ENCODE measurements at places on chromosomes 11 and 22.

- no peak for DNase-seq
Measured at GRCh38 chr11:62428871-62429560, 10.2 kb downstream of the SCGB1A1 start.

DNA sequence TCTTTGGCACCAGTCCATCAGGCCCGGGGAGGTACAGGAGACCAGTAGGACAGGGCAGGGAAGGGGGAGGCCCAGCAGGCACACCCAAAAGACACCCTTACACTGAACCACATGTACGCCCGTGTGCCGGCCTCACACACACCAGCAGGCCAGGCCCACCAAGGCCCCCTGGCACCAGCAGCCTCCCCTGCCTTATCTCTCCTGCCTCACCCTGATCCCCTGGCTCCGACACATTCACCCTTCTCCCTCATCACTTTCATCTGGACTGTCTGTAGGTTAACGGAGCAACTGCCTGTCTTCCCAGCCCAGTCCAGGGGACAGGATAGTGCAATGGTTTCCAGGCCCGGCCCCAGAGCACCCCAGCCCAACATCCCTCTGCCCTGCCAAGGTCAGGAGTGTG lies 4.9 kb downstream of the CDKN1C start:
- DNase-seq: no peak

DNA sequence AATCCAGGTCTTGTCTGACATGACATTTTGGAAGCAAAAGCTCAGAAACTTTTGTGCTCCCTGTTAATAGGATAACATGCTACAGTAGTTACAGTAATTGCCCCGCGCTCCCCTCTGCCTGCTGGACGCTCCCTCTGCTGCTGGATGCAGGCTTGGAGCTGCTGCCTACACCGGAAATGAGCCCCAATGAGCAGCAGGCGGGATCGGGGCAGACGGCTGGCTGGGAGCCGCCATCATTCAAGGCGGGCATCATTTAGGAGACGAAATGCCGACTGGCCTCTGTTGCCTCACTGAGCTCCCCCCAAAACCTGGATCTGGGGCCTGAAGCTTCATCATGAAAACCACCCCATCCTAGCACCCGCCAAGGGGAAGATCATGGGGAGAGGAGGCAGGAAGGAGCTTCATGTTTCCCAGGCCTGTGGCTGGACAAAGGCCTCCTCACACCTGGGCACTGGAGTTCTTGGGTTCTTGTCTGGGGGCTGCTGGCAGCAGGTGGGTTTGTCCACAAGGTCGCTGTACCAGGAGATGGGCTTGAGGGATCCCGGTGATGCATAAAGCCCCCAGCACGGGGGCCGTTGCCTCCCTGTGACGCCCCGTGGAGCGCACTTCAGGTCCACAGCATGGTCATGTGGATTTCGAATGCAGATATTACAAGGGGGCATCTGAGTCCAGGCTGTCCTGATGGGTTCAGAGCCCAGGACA lies 664.3 kb downstream of the BRD1 start:
- no peak for DNase-seq

- DNase-seq: peak; percentile 47
Measured at GRCh38 chr22:46737105-46737975, 712 bp downstream of the CERK start.

GRCh38 chr11:64564947-64565889 lies 25.8 kb upstream of the SLC22A12 start:
- DNase-seq: no peak

DNA sequence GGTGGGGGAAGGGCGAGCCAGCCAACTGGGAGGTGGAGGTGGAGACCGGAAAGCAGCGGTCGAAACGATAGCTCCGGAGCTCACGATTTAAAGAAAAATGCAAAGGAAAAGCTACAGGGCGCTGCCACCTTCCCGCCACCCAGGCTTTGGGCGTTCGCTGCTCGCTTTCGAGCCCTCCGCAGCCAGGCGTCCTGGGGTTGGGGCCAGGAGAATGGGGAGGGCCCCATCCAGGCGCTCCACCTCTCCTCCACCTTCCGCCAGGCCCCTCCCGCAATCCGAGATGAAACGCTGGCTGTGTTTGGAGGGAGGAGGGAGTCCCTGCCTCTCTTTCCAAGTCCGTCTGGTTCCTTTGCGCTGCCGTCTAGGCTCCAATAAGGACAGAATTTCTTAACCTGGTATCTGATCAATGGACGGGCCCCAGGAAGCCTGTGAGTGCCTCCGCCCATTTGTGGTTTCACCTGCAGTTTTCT lies 483 bp upstream of the ABTB2 start:
- peak; percentile 81 for DNase-seq

DNA sequence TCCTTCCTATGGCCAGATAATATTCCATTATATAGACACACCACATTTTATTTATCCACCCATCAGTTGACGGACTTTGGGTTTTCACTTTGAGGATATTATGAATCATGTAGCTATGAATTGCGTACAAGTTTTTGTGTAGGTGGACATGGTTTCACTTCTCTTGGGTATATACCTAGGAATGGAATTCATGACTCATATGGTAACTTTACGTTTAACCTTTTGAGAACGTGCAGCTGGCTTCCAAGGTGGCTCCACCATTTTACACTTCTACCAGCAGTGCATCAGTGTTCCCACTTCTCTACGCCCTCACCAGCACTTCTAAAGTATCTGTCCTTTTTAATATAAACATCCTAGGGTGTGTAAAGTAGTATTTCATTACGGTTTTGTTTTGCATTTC lies 112.0 kb downstream of the PLEKHA7 start:
- DNase-seq: peak; percentile 15

- peak; percentile 98 for DNase-seq
Measured at GRCh38 chr11:14422052-14422813, 63.2 kb upstream of the RRAS2 start.

DNA sequence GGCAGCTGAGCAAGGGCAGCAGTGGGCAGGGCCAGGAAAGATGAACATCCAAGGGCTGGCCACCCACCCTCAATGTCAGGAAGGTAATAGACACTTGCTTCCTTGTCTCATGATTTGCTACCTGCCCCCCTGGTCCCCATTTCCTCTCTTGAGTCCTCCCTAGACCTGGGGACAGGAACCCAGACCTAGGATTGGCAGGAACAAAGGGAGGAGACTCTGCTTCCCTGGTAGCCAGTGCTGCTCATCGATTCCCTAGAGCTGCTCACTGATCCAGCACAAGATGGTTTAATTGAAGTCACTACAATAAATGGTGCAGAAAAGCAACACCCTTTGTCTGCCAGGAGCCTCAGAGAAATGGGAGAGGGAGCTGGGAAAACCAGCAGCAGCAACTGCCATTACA lies 67.8 kb upstream of the CHST1 start:
- no peak for DNase-seq

GRCh38 chr22:30718491-30718890 lies 23.8 kb downstream of the OSBP2 start:
- DNase-seq: no peak

DNA sequence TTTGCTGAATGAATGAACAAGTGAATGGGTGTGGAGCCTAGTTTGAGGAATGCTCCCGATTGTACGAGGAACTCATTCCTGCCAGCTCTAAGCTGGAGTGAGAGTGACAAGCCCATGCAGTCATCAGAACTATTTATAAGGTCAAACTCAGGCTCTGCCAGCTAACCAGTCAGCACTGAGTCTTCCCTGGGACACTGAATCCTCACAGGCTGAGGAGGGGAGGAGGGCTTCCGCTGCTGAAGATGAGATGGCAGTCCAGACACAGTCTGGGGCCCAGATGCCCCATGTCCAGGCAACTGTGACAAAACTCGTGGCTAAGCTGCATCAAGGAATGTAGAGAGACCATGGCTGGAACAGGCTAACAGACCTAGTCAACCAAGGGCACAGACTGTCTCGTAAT lies 4.0 kb downstream of the LRP4 start:
- peak; percentile 27 for DNase-seq

DNA sequence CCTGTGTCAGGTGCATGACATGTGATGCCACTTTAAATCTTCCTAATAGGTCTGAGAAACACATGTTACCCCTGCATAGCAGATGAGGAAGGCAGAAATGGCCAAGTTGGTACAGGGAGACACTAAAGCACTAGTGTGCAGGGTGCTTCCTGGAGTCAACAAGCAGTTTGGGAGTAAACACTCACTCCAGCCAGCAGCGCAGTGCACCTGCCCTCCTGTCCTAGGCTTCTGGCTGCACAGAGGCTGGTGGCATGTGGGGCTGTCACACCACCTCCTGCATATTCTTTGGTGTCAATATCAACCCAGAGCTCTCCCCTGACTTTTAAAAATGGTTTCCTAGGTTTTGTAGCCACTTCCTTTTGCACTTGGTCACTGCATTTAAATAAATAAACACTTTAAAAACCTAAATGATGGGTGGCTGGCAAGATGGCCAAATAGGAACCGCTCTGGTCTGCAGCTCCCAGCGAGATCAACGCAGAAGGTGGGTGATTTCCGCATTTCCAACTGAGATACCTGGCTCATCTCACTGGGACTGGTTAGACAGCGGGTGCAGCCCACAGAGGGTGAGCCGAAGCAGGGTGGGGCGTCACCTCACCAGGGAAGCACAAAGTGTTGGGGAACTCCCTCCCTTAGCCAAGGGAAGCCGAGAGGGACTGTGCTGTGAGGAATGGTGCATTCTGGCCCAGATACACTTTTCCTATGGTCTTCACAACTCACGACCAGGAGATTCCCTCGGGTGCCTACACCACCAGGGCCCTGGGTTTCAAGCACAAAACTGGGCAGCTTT lies 33.5 kb downstream of the GAB4 start:
- no peak for DNase-seq

DNA sequence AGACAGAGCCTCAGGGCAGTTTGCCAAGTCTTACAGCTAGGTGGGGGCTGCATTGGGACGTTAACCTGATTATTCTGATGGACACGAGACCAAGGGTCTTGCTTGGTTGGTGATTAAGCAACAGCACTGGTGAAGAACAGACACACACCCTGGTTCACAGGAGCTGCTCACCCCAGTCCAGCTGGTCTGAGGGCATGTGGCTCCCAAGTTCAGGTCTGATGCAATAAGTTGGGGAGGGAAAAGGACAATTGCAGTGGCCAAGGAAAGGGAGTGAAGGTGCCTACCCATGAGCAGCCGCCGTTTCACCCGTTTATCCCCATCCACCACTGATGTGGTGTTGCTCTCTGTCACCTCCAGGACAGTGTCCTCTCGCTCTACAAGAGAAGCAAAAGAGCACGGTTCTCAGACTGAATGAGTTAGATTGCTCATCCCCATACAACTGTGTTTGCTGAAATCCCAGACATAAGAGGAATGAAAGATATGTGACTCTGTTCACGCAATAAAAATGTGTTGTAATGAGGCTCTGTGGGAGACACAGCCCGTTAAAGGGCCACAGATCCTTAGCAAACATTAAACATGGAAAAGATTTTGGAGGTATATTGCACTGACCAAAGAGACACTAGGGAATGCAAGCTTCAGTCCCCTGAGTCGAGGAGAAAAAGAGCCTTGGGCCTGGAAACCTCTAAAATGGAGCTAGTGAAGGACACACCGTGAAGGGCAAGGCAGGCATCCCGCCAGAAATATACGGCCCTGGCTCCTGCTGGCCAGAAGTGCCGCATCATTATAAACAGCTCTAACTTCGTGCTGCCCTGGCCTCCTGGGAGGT lies 25.6 kb downstream of the SCUBE2 start:
- no peak for DNase-seq

DNA sequence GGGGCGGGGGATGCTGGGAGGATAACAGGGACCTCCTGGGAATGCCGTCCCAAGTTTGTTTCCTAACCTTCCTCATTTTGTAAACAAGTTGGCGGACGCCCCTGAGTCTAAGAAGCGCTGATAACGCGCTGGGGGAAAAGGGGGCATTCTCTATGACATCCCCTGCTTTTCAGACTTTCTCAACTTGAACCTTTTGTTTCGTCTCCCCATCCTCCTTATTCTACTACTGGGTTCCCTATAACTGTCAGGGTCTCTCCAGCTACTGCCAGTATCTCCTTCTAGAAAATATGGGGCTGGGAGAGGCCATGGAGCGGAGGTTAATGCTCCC lies 654 bp downstream of the TMEM86A start:
- no peak for DNase-seq

- no peak for DNase-seq
Measured at GRCh38 chr22:40694411-40694810, 15.1 kb downstream of the MCHR1 start.

- DNase-seq: no peak
Measured at GRCh38 chr11:13635804-13636203, 32.7 kb upstream of the FAR1 start.

DNA sequence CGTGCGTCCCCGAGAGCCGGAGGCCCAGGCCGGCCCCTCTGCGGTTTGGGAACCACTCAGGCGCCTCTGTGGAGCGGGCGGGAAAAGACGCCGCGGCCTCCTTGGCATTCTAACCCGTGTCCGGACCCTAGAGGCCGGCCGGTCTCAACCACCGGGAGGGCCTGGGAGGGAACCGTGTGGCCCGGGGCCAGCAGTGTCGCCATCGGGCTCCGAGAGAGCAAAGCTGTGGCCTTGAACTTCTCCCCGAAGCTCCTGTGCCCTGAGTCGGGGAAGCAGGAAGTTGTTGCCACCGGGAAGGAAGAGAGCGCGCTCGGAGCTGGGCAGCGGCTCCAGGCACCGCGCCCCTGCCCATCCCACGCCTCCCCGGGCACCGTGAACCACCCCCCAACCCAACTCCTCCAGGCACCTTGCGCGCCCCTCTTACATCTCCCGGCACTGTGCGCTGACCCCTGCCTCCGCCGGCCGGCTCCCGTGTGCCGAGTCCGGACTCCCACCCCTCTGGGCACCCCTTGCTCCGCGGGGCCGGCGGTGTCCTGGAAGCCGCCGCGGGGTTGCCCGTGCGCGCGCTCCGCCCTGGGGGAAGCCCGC lies 80.0 kb upstream of the PPARA start:
- DNase-seq: no peak

GRCh38 chr11:133835593-133836548 lies 9.4 kb downstream of the SPATA19 start:
- DNase-seq: no peak

DNA sequence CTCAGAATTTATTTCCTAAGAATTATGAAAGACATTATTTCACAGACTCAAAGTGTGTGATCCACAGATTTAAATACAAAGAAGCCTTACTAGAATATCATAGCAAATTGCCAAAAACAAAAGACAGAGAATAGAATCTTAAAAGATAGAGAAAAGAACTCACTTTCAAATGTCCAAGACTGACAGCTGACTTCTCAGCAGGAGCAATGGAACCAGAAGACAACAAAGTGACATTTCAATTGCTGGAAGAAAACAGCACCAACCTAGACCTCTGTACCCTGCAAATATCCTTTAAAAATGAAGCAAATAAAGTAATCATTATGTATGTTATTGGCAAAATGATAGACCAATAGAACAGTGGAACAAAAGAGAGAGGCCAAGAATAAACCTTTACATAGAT lies 109.2 kb downstream of the TTC17 start:
- DNase-seq: no peak

- DNase-seq: no peak
Measured at GRCh38 chr11:42596576-42597145, 715.1 kb upstream of the API5 start.

- DNase-seq: no peak
Measured at GRCh38 chr11:75816561-75817239, 1.7 kb downstream of the UVRAG start.

DNA sequence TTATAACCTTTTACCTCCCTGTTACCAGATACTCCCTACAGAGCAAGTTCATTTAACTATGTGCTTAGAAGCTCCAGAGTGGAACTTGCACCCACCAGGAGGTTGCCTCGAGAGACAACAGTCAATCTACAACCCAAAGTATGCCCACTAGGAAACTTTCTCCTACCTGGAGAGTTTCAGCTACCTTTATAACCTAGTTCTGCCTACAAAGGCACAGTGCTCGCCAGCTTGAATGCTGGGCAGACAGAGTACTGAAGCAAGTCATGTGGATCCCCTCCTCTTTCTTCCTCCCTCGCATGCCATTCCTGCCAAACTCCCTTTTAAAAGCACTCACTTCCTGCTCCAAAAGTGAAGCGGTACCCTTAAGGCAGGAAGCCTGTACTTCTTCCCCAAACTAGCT lies 258.9 kb downstream of the SWAP70 start:
- no peak for DNase-seq

Data from astrocyte of the spinal cord (primary cell).